ENCODE measurements at places on chromosomes 11 and 22.

GRCh38 chr11:121473064-121473777 is 20.5 kb upstream of the SORL1-AS1 start:
- peak; percentile 29 for DNase-seq

DNA sequence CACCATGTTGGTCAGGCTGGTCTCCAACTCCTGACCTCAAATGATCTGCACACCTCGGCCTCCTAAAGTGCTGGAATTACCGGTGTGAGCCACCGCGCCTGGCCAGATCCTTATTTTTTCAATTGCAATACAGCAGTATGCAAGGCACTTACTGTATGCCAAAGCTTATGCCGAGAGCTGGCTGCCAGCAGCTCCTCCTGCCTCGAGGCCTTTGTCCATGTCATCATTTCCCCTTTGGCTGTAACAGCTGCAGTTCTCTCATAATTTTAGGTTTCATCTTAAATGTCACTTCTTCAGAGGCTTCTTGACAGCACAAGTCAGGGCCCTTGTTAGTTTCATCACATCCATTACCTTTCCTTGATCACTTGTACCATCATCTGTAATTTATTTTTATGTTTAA is 1.5 kb upstream of the SREBF2 start:
- DNase-seq = no peak

GRCh38 chr11:62709247-62710000 is 1.9 kb downstream of the GNG3 start:
- DNase-seq = peak; percentile 97

GRCh38 chr11:43366677-43367076 is 8.0 kb downstream of the TTC17 start:
- DNase-seq = no peak

DNA sequence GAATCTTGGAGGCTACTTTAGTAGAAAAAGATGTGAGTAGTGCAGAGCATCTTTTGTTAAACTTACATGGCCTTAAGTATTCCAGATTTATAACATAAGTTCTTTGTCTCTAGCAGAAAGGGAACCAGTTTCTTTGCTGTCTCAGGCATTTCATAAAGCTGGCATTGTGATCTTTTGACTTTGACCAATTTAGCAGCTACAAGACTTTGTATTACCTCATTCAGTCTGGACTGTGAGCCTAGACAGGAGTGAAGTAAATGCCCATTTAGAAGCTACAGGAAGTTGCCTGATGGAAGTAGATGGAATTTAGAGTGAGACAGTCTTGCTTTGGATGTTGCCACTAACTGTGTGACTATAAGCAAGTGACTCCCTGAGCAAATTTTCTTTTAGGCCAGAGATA is 25.7 kb upstream of the GLYAT start:
- no peak for DNase-seq

DNA sequence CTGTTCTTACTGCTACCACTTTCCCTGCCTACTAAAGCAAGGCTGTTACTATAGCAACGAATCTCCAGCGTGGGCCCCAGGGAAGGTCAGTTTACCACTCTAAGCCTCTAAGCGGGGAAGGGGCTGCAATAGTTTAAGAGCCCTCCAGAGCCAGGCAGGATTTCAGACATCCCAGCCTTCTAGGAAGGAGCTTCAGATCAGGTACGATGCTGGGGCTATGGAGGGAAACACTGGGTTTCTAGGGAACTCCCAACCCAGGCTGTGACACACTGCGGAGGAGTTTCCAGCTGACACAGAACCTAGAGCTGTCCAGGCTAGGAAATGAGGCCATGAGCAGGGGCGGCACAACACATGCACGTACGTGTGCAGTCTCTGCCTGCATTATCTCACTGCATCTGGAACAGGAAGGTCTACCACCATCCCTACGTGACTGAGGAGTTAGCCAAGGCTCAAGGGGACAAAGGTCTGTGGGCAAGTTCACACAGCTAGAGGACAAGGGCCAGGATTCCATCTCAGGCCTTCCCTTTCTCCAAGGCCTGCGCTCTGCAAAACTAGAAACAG is 20.4 kb downstream of the HPS4 start:
- DNase-seq = no peak

DNA sequence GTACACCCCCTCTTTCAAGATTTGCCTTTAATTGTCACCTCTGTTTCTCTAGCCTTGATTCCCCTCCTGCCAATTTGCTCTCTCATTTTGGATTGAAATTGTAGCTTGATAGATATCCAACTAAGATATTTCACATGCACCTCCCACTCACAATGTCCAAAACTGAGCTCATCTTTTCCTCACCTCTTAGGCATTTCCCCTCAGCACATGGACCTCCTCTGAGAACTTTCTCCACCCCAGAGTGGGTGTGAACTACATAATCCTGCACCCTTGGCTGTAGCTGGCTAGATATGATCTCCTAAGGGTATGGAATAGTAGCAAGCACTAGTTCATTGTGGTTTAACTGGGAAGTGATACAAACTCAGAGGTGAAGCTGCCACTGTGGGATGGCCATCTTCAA is 91.5 kb upstream of the SESN3 start:
- no peak for DNase-seq

GRCh38 chr22:28958611-28959010 is 75.2 kb downstream of the ZNRF3 start:
- DNase-seq = no peak

- DNase-seq = peak; percentile 19
Measured at GRCh38 chr22:33105501-33105911, 47.3 kb upstream of the SYN3 start.

DNA sequence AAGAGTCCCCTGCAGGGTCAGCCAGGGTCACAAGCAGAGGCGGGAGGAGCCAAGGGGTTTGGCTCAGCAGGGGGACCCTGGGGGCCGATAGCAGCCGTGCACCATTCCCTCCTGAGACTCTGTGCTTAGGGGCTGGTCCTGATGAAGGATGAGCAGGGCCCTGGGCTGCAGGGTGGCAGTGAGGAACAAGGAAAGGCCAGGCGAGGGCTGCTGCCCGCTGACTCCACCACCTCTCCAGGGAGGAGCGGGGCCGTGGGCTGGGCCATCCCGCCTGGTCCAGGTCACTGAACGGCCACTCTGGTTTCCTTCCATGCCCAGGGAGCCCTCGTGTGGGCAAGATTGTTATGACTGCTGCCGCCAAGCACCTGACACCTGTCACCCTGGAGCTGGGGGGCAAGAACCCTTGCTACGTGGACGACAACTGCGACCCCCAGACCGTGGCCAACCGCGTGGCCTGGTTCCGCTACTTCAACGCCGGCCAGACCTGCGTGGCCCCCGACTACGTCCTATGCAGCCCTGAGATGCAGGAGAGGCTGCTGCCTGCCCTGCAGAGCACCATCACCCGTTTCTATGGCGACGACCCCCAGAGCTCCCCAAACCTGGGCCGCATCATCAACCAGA is 9.2 kb upstream of the NDUFS8 start:
- no peak for DNase-seq

DNA sequence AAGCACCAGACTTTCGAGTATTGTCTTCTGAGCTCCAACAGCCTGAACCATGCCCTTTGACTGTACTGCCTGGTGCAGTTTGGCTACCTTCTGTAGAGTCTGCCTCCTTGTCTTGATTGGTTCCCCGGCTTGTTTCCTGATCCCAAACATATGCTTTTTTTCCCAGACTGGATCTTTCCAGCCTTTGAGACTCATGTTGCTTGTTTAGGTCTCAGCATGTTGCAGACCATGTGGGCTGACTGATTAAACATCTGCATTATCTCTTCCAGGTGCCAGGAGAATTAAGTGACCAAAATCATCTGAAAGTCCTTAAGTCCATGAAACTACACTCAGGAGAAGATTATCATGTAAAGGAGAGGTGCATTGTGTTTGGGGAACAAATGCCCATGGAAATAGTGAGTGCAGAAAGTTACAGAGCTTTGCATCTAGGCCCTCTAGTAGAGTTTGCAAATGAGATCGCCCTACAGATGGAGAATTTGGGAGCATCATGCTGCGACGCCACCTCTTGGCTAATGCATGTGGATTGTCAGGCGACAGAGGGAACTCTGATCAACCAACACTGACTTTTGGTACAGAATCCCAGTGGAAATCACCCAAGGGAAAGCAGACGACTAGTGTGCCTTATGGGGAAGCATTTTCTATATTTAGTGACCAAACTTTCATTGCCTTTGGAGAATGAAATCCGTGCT is 188.8 kb downstream of the BLID start:
- DNase-seq = no peak

- no peak for DNase-seq
Measured at GRCh38 chr11:125426818-125427528, 69.1 kb downstream of the FEZ1 start.

GRCh38 chr22:19807914-19808872 is 46.5 kb downstream of the GNB1L start:
- DNase-seq = no peak

DNA sequence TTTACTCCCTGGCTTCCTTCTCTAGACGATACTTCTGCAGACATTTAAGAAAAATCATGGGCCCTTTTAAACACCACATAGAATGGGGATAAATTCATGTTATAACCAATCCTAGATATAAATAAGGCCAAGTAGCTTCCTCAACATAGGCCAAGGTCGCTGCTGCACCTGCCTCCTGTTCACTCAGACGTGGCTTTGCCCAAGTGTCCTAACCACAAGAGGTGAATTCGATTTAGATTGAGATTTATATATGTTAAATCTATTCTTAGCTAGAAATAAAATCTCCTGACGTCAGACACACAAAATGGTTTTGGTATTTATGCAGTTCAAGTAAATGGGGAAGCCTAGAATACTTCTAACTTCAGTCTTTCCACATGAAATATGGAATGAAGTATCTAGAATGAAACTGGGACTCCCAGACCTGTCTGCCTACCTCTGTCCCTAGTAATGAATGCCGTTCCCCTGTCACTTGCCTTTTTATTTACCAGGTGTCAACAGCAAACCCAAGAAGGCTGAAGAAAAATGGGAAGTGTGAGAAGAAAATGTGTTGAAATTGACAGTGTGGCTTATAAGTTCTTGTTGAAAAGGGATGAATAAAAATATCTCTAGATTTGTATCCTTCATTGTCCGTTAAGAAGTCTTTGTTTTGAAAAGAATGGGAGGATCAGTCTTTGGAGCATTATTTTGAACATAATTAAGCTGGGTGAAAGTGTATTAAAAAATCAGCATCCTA is 131.8 kb downstream of the HIPK3 start:
- DNase-seq = no peak

DNA sequence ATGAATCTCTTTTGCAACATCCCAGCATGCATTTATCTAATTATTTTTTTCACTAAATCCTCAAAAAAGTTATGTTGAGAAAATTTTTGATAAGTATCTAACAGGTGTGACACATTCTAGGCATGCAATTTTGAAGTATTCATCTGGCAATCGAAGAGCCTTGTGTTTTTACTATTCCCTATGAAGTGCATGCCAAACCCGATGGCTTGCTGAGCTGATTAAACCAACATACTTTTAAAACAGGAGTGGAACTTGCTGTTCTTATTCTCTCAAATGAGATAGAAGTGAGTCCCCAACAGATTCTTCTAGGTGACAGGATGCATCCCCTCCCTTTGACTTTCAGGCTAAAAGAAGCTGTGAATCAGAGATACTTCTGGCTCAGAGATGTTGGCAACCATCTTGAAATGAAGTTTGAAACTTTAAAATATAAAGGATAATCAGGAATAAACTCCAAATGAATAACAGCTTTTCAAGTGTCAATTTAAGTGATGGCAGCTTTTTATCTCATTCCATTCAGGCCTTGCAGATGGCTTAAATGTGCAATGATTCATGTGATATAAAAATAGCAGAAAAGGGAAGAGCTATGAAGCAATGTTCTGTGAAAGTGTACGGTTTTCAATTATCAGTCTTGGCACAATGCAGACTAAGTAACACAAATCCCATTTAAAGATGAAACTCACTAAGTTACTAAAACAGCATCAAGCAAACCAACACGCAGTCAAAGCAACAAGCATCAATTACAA is 67.7 kb downstream of the APOL5 start:
- no peak for DNase-seq

DNA sequence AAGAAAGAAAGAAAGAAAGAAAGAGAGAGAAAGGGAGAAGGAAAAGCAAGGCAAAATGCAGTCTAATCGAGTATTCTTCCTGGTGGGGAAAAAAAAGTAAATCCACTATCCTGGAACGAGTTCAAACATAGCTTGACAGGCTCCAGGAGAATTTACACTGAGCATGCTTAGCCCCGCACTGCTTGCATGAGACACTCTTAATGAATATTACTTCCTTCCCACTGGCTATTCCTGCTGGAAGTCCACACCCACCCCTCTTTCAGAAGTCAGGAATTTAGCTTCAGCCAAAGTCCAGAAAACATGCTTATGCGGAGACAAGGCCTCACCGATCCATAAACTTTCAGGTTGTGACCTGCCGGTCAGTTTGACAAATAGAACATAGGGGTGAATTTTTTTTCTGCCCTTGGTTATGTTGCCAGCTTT is 251.8 kb upstream of the BLID start:
- no peak for DNase-seq

- no peak for DNase-seq
Measured at GRCh38 chr11:123268156-123268555, 73.1 kb upstream of the CLMP start.

GRCh38 chr22:19933341-19934241 is 8.0 kb upstream of the COMT start:
- no peak for DNase-seq

Data from anterior cingulate cortex (tissue), 58 donors.